ENCODE measurements at places on chromosomes 2 and 18. TPM values are rescaled to one million over a fixed set of nuclear protein-coding genes. Genes with fewer than 3 reads are reported as not detected.
A peak's percentile ranks its signal among the peaks of the same experiment; 100 is the strongest.

DNA sequence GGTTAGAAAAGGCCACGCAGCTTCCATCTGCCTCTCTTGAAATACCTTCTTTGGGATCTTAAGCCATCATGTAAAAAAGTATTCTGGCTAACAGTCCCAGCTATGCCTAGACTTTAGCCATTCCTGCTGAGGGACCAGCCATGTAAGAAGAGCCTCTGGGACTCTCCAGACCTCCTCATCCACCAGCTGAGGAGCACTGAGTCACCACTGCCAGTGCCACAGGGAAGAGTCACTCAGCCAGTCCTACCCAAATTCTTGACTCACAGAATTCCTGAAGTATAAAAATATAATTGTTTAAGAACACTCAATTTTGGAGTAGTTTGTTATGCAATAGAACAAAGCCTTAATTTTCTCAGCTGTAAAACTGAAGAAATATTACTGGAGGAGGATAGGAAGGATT is 436.7 kb downstream of the ZEB2 start:
- H3K27ac ChIP-seq = no peak overlapping the region
- H3K36me3 ChIP-seq = no peaks in the 10 kb centered on the region
- H3K27me3 ChIP-seq = no peaks in the 10 kb centered on the region
- no peak overlapping the region for H3K4me3 ChIP-seq
- H3K4me1 ChIP-seq = no peaks in the 10 kb centered on the region

- H3K27me3 ChIP-seq = no peaks in the 10 kb centered on the region
- DNase-seq = no peak
- no peak overlapping the region for H3K27ac ChIP-seq
- H3K36me3 ChIP-seq = no peaks in the 10 kb centered on the region
These were observed 17.2 kb downstream of the SH3YL1 start for GRCh38 chr2:246489-247144.

- no peaks in the 10 kb centered on the region for H3K36me3 ChIP-seq
- H3K4me3 ChIP-seq = no peak overlapping the region
- H3K4me1 ChIP-seq = no peaks in the 10 kb centered on the region
- no peak overlapping the region for H3K27ac ChIP-seq
These were observed 29.6 kb downstream of the TNS1 start for GRCh38 chr2:217973008-217973787.

- H3K4me3 ChIP-seq = no peak overlapping the region
- H3K27me3 ChIP-seq = no peaks in the 10 kb centered on the region
- no peaks in the 10 kb centered on the region for H3K36me3 ChIP-seq
- H3K27ac ChIP-seq = no peak overlapping the region
- peaks cover 2% of the 10 kb centered on the region for H3K4me1 ChIP-seq
These were observed 334.7 kb upstream of the SLC39A10 start for GRCh38 chr2:195322324-195322723.

- no peaks in the 10 kb centered on the region for H3K27me3 ChIP-seq
- no peak overlapping the region for H3K4me3 ChIP-seq
- no peak for DNase-seq
- H3K36me3 ChIP-seq = no peaks in the 10 kb centered on the region
- H3K27ac ChIP-seq = no peak overlapping the region
- no peaks in the 10 kb centered on the region for H3K4me1 ChIP-seq
These were observed 31.5 kb upstream of the NFE2L2 start for GRCh38 chr2:177296040-177296439.

- no peaks in the 10 kb centered on the region for H3K27me3 ChIP-seq
- H3K4me1 ChIP-seq = no peaks in the 10 kb centered on the region
These were observed 155.7 kb downstream of the ALK start for GRCh38 chr2:29765721-29766120.

DNA sequence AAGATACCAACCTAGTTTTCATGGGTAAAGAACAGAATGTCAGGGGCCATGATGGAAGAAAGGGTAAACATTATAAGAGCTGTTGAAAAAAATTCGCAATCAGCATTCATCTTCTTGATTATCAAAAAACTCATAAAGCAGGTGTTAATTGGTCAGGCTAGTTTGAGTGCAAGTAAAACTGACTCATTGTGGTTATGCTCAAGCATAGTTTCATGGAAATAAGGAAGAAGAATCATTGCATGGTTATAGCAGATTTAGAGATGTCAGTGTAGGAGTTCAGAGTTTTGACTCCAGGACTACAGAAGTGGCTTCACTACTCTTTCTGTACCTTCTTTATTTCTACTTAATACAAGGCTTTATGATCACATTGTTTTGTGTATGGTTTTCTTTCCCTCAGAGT is 26.9 kb upstream of the CDH19 start:
- no peak overlapping the region for H3K27ac ChIP-seq
- DNase-seq = no peak
- no peaks in the 10 kb centered on the region for H3K27me3 ChIP-seq
- no peak overlapping the region for H3K4me3 ChIP-seq
- H3K4me1 ChIP-seq = no peaks in the 10 kb centered on the region
- no peaks in the 10 kb centered on the region for H3K36me3 ChIP-seq

DNA sequence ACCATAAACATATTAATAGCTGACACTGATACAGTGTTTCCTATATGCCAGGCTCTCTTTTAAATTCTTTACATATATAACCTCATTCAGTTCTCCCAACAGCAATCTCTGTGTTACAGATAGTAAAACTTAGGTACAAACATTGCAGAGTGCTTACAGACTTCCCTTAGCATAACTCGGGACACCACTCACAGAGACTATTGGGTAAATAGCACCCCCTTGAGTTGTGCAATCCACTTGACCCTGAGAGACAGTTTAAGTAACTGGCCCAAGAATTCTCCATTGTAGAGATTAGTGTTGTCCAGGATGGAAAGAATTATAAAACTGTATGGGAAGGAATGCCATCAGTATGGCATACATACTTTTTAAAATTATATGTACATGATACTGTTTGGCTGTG is 110.1 kb downstream of the POLE4 start:
- no peak overlapping the region for H3K4me3 ChIP-seq
- no peaks in the 10 kb centered on the region for H3K36me3 ChIP-seq
- H3K27ac ChIP-seq = no peak overlapping the region
- H3K4me1 ChIP-seq = no peaks in the 10 kb centered on the region

DNA sequence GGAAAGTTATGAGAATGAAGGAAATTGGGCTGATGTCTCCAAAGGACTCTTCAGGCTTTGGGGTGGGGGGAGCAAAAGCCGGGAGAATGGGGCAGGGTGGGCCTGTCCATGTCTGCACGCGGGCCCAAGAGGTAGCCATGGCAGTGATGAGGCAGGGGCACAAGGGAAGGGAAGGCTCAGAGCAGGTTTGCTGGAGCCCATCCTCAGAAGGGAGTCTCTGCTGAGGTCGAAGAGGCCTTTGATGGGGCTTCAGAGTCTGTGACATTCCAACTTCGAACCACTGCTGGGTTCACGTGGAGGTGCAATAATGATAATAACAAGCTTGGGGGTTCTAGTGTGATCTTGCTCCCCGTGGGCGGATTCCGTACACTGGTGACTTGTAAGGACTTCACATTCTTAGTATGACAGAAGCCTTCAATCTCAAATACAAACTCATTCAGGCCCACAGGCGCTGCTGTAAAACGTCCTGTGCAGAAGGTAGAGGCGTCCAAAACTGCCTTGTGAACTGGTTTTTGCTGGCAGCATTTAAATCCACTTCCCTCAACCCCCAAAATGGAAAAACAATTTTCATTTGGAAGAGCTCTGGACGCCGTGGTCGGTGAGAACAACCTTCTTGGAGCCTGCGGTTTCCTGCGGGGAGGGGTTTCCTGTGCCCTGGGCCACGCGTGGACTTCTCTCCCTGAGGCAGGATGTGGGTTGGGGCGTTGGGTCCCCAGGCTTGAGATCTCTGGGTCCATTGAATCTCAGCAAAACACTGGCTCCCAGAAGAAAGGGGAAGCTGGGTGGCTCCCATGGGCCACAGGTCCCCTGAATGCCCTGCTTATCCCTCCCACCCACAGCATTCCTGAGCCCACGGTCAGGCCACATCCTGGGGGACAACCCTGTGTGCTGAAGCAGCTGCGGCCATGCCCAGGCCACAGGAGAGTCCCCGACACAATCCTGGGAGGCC is 151.0 kb downstream of the TPO start:
- H3K27ac ChIP-seq = no peak overlapping the region
- H3K4me3 ChIP-seq = no peak overlapping the region
- peaks cover 23% of the 10 kb centered on the region for H3K4me1 ChIP-seq

GRCh38 chr2:168583064-168583709 is 127.1 kb downstream of the CERS6 start:
- peaks cover 32% of the 10 kb centered on the region for H3K4me1 ChIP-seq
- H3K27me3 ChIP-seq = no peaks in the 10 kb centered on the region
- no peak overlapping the region for H3K27ac ChIP-seq
- no peak overlapping the region for H3K4me3 ChIP-seq
- peaks cover 4% of the 10 kb centered on the region for H3K36me3 ChIP-seq

- H3K4me1 ChIP-seq = no peaks in the 10 kb centered on the region
- no peak overlapping the region for H3K4me3 ChIP-seq
- no peaks in the 10 kb centered on the region for H3K36me3 ChIP-seq
- no peak overlapping the region for H3K27ac ChIP-seq
- no peaks in the 10 kb centered on the region for H3K27me3 ChIP-seq
These were observed 55.1 kb upstream of the RAPGEF4 start for GRCh38 chr2:172680436-172681068.

DNA sequence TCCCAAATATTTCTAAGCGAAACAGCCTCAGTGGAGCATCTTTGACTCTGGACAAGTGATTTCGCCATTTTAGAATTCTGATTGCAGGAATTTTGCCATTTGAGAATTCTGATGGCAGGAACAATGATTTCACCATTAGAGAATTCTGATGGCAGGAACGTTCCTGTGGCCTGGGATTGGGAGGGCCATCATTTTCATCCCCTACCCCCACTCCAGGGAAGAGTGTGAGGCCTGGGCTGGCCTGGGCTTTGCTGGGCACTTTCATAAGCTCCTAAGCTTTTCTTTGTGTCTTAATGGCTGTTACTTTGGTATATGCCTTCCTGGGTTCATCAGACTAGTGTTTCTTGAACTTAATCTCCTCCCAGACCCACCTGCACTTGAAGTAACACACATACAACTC is 129.3 kb upstream of the EPAS1 start:
- DNase-seq = no peak
- no peaks in the 10 kb centered on the region for H3K36me3 ChIP-seq
- H3K4me1 ChIP-seq = no peaks in the 10 kb centered on the region
- no peak overlapping the region for H3K4me3 ChIP-seq

DNA sequence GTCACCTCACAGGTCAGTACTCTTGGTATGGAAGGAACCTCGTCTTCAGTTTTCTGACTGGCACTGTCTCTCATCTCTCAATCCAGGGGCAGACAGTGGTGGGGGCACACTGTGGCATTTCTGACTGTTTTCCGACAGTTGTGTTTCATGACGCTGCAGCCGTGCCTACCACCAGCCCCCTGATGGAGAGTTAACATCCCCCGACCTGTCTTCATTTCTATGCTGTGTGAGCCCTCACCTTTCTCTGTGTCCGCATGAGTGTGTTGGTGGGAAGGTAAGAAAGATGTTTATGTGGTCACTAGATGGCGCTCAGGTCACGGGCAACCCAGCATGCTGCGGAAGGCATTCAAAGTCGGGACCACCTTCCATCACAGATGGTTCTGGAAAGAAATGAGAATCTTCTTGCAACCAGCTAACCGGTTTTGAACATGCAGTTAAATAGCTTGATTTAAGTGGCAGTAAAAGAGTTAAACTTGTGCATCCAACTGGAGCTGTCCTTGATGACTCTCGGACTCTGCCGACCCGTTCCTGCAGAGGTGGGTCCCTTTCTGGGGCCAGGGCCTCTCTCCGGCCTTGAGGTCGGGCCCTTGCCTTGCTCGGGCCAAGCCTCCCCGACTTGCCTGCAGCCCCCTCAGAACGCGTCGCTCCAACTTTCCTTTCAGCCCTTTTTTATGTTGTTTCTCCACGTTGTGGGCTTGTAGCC is 92.4 kb downstream of the DYSF start:
- H3K27me3 ChIP-seq = peaks cover 2% of the 10 kb centered on the region
- H3K36me3 ChIP-seq = no peaks in the 10 kb centered on the region
- peak; percentile 38 for DNase-seq
- H3K27ac ChIP-seq = no peak overlapping the region
- peak overlapping the region; percentile 24 for H3K4me3 ChIP-seq
- H3K4me1 ChIP-seq = no peaks in the 10 kb centered on the region

DNA sequence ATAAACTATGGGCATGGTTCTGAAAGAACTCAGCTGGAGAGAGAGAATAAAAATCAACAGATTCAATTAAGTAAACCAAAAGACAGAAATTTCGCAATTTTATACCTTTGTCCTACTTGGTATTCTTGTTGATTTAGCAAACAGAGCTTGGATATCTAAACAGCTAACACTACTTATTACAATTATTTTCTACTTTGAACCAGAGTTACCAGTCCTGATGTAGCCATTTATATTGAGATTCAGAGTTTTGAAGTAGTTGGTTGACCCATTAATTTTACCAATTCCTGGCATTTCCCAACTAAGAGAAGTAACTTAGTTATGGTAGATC is 48.9 kb downstream of the ASXL2 start:
- H3K36me3 ChIP-seq = peaks cover 6% of the 10 kb centered on the region
- H3K27ac ChIP-seq = no peak overlapping the region
- no peak for DNase-seq
- H3K27me3 ChIP-seq = no peaks in the 10 kb centered on the region

- no peaks in the 10 kb centered on the region for H3K36me3 ChIP-seq
- peak overlapping the region; percentile 95 for H3K4me3 ChIP-seq
- peaks cover 42% of the 10 kb centered on the region for H3K4me1 ChIP-seq
- peak overlapping the region; percentile 48 for H3K27ac ChIP-seq
These were observed 1.0 kb downstream of the RTN4 start for GRCh38 chr2:55049043-55049820.

DNA sequence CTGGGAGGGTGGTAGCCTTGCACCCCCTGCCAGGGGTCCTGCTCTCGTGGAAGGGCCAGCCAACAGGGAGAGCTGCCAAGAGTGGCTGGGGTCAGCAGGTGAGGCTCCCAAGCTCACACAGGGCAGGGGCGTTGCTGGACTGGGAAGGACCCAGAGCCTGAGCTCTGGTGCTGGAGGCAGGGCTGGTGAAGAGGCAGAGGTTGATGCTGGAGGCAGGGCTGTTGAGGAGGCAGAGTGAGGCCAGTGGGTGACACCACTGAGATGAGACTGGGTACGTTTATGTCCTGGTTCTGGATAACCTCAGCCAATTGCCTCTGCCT is 7.0 kb downstream of the ADRA2B start:
- H3K36me3 ChIP-seq = no peaks in the 10 kb centered on the region
- no peaks in the 10 kb centered on the region for H3K4me1 ChIP-seq
- peaks cover 31% of the 10 kb centered on the region for H3K27me3 ChIP-seq

- no peak overlapping the region for H3K27ac ChIP-seq
These were observed 722.4 kb downstream of the NRXN1 start for GRCh38 chr2:50309503-50309902.

Gene DPY30
- 31.7 TPM for total RNA-seq

DNA sequence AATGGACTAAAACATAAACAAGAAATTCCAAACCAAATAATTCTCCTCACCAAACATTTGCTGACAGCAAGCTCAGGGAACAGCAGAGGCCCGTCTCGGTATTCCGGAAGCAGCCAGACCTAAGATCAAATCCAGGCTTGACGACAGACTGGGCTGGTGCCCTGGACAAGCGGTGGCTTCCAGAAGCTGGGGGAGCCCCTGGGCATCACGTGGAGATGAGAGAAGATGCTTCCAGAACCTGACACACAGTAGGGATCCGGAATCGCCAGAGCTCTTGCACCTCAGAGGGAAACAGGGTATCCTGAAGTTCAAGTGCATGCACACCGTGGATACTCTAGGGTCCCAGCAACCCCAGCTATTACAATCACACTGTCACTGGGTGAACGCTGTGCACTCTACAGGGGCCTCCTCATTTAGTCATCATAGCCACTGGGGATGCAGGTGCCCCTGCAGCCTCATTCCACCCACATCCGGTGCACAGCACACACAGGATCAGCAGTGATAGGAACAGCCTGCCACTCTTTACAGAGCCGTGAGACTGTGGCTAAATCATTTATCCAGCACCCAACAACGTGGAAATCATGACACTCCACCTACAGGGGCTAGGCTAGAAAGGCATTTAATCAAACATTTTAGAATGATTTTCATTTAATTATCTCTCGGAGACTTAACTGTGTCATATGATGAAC is 102.6 kb downstream of the HDAC4 start:
- H3K36me3 ChIP-seq = no peaks in the 10 kb centered on the region
- peaks cover 77% of the 10 kb centered on the region for H3K4me1 ChIP-seq
- peak; percentile 78 for DNase-seq
- peak overlapping the region; percentile 60 for H3K27ac ChIP-seq
- peak overlapping the region; percentile 39 for H3K4me3 ChIP-seq

Gene BUB1
- 4.7 TPM for total RNA-seq

All from T-cell (primary cell).